Activated CD4-positive, alpha-beta memory T cell treated with anti-CD3 and anti-CD28 coated beads for 36 hours (primary cell): ENCODE measurements at places on chromosomes 6 and 20. TPM values are rescaled to one million over a fixed set of nuclear protein-coding genes. Genes with fewer than 3 reads are reported as not detected.

- DNase-seq, result no peak
These were observed 510.2 kb upstream of the SULF2 start for GRCh38 chr20:48295445-48295903.

DNA sequence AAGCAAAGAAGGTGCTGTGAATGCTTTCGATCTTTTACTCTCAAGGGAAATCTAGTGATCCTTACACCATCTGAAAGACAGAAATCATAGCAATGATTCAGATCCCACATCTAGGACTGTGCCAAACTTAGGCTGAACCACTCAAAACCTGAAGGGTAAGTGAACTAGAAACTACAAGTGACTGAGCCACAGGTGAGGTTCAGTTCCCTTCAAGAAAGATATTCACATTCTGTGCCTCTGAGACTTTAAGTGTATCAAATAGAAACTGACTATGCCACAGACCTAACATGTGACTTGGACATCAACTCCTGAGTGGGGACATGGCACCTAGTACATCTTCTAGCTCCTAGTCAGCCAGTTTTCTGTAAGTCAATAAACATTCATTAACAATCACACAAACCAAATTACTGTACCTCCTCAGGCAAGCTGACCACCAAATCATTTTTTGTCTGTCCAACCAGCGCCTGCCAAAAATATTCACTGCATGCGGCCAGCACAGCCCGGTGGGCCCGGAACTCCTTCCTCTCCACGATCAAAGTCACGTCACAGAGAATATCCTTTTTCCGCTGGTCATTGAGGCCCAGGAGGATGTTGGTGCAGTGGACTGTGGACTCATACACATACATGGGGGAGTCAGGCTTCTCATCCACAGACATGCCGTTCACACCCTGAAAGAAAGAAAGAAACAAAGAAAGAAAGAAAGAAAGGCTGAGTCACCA, 114.1 kb downstream of the GJA10 start:
- peak; percentile 35 for DNase-seq

DNA sequence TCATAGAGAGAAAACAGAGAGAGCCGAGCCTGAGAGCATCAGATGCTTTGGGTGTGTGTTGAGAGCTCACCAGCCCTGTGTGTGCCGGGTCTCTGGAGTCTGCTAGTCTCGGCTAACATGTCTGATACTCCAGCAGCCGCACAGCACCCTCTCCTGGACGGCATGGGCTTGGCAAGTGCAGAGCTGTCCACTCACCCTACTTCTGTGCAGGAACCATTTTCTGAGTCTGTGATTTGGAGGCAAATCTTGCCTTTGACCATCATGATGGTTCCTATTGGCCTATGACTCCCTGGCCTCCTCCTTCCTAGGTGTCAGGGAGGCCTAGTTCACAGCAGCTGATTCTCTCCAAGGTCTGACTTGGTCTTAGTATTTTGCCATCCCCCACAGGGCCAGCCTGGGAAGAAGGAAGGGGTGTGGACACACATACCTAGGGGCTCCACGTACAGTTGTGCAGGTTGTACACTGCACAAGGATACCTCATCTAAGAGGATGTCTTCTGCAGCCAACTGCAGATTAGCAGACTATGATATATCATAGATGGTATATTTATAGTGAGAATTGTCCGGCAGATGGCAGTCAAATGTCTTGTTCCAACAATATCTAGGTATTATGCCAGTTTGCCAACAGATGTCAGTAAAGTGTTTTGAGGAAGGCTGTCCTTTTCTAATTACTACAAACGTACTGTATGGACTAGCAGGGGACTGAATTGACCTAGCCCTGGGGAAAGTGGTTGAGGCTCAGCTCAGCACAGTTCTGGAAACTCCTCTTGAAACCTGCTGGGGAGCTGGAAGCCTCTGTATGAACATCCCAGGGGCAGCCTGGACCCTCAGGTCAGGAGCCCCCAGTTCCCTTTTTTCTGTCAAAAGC, 13.0 kb downstream of the FGD2 start:
- peak; percentile 96 for DNase-seq

The GSTA2 gene
- total RNA-seq, result not detected

The CCN6 gene
- total RNA-seq, result 0.70 TPM
